Fibroblast of upper back skin (primary cell): ENCODE measurements at places on chromosomes 13 and 19.

DNA sequence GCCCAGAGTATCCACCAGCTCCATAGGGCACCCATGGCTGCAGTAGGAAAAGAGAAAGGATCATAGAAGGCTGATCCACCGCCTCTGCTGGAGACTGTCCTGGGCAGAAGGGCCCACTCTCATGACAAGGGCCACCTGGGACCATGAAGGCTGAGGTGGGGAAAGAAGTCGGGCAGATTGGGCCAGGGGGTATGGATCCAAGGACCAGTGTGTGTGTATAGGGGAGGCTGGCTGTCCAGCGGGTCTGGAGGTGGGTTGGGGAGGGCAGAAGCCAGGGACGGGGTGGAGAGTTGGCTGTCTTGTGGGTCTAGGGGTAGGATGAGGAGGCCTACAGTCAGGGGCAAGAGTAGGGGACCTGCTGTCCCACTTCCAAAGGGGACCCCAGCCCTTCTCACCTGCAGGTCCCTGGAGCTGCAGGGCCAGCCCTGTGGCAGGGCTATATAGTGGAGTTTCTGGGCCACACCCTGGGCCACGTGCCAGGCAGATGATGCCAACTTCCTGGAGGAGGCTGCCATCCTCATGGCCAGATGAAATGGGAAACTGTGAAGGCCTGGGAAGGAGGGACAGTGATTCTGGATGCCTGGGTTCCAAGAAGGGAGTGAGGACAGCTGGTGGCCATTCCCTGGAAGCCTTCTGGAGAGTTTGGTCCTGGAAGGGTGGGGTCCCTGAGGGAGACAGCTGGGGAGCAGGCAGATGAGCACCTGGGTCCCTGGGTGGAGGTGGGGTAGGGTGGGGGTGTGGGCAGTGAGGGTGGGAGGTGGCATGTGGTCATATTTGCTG, at the start of gene FCGBP:
TSS of gene FCGBP (minus strand) at position 51 of the 780 bp plus-strand sequence.
- DNase-seq, result no peak

- DNase-seq, result no peak
Measured at GRCh38 chr19:1110809-1111640, 7.2 kb downstream of the GPX4 start.

DNA sequence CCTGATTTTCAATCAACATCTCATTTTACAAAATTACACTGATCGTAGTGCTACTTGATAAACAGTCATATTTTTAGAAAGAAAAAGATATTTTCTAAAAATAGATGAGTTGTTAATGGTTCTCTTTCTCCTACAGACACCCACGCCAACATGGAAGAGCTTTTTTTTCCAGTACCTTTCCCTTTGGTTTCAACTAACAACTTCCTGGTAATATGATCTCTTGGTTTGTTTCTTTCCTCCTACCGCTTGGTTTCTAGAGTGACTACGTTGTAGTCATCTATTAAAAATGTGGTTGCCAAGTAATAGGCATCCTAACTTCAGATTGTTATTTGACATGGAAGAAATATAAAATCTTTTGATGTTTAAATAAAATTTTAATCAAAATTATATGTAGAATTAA, 189.0 kb downstream of the LACC1 start:
- DNase-seq, result peak; percentile 60

GRCh38 chr13:49967456-49967855, 29.4 kb upstream of the TRIM13 start:
- no peak for DNase-seq

GRCh38 chr13:27493981-27494380, 43.6 kb upstream of the MTIF3 start:
- peak; percentile 37 for DNase-seq

GRCh38 chr13:66933994-66934393, 296.1 kb downstream of the PCDH9 start:
- DNase-seq, result peak; percentile 56

GRCh38 chr13:22073718-22074117, 402.8 kb downstream of the FGF9 start:
- no peak for DNase-seq

GRCh38 chr13:27054760-27055159, 116.9 kb downstream of the USP12 start:
- DNase-seq, result no peak

GRCh38 chr13:78197231-78197630, 278.6 kb upstream of the EDNRB start:
- peak; percentile 4 for DNase-seq
